ENCODE measurements at places on chromosomes 4 and X.

DNA sequence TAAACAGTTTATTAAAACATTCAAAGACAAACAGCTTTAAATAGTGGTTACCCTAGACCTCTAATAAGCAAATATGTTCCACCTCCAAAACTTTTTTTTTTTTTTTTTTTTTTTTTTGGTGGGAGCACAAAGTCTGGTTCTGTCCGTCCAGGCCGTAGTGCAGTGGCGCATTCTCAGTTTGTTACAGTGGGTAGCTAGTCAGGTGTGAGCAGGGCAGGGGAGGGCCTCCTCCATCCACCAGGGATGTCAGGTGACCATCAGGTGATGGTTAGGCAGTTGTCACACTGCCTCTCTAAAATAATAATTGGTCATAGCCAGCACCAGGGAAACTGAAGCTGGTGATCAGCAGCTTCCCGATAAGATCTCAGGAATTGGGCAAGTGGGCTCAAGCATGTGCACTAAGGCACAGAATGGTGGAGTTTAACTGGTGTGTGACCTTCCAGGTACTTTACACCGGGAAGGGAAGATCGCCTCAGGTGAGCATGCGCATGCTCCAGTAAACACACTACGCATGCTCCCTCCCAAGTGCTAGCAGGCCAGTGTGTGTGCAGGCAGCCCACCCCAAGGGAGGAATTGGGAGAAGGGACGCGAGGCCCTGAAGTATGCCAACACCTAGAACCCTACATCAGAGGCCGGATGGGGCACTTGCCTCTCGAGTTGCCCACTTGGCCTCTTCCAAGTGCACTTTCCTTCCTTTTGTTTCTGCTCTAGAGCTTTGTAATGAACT lies 27.2 kb downstream of the TNIP2 start:
- no peak for DNase-seq

DNA sequence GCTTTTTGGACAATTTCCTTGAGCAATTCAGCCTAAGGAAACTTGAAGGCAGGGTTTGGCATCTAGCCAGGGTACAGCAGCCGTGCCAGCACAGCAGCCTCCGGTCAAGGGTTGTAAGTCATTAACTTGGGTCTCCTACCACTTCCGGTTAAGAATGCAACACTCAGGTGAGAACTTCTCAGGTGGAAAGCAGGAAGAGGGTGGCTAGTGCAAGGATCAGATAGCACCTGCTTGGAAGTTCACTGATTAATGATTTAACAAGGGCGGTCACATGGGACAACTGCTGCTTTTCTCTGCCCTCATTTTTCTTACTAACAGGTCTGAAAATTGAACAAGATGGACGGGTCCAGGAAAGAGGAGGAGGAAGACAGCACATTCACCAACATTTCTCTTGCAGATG lies 30.1 kb upstream of the SCOC start:
- peak; percentile 40 for DNase-seq

- DNase-seq = peak; percentile 26
These were observed 55.1 kb upstream of the PGAM4 start for GRCh38 chrX:78024349-78025059.

DNA sequence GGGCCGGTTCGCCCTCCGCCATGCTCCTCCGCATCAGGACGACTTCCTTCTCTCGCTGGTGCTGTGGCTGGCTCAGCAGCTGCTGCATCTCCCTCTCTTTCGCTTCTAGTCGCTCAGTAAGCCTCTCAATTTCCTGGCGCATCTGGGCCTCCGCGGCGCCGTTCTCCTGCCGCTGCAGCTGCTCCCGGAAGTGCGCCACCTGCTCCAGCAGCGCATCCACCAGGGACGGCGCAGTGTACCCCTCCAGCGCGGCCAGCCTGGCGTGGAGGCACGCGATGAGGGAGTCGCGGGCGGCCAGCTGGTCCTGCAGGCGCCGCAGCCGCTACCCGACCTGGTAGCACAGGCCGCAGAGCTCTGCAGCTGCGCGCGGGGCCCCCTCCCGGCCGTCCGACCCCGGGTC lies 97.4 kb upstream of the MED14 start:
- no peak for DNase-seq

- no peak for DNase-seq
These were observed 86.4 kb upstream of the MAB21L2 start for GRCh38 chr4:150495550-150495949.

- DNase-seq = no peak
These were observed 14.7 kb downstream of the TMEM271 start for GRCh38 chr4:561426-561825.

DNA sequence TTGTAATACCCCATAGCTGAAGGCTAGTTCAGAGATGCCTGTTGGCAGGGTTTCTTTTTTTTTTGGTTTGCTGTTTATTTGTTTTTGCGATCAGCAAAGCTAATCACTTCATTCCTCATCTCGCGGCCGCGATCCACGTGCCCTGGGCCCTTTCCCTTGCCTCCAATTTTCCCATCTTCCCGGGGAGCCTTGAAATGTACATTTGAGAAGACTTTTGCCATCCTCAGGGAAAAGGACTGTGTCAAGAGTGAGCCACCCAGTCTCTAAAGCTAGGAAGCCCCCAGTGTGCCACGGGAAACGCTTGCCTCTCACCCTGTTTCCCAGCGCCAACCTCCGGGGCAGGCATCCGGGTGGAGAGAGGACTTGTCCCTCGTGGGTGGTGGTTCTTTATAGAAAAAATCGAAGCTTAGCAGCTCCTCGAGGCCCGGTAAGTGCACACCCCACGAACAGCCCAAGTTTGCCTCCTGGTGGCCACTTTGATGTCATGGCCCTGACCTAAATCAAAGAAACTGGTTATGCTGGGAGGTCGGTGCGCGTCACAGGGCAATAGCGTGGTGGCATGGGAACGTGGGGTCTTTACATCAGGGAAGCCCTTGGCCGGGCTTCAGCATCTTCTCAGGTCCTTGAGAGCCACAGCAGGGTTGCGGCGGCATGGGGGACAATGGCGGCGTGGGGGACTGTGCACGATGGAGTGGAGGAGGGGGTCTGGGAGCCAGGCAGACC lies 42.0 kb downstream of the MAP7D3 start:
- DNase-seq = peak; percentile 72

DNA sequence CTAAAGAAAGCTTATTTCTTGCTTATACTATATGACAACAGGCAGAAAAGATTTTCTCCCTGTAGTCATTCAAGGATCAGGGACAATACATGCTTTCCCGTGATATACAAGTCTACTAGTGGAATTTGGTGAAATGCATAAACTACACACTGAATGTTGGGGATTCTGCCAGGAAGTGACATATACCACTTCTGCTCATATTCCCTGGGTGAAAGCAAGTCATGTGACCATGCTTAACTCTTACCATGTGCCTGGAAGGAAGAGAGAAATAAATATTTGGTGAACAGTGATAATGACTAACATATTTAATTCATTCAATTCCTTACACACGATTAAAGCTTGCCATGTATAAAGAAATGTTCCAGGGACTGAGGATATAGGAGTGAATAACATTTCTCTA lies 534.6 kb downstream of the PPARGC1A start:
- DNase-seq = peak; percentile 5

DNA sequence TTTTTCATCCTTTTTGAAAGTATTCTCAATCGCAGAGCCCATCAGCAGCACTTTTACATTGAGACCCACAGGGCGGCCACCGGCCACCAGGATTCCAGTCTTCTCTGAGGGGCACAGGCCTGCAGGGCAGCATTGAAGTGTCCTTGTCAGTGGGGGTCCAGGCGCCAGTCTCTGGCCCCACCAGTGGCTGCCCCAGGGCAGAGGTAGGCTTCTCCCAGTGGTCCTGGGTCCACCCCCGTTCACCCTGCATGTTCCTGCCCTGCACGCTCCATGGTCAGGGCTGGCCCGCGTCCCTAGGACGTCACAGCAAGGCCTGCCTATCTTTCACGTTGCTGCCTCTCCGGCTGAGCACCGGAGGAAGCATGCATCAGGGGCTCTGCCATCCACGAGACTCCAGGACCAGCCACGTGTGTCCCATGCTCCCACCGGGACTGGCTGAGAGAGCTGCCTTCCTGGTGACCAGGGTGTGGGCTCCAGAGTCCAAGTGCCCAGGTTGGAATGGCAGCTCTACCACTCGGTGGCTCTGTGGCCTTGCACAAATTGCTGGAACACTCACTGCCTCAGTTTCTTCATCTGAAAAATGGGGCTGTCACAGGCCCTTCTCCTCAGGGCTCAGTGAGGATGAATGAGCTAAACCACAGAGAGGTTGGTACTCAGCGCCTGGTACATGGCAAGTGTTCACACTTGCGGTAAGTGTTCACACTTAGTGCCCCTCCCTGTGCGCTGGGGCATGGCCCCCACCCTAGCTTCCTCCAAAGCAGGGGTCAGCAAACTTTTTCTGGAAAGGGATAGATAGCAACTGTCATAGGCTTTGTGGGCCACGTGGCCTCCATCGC lies 30.7 kb upstream of the JAKMIP1 start:
- DNase-seq = no peak

- DNase-seq = no peak
These were observed 193.2 kb downstream of the SHROOM3 start for GRCh38 chr4:76628251-76628650.

DNA sequence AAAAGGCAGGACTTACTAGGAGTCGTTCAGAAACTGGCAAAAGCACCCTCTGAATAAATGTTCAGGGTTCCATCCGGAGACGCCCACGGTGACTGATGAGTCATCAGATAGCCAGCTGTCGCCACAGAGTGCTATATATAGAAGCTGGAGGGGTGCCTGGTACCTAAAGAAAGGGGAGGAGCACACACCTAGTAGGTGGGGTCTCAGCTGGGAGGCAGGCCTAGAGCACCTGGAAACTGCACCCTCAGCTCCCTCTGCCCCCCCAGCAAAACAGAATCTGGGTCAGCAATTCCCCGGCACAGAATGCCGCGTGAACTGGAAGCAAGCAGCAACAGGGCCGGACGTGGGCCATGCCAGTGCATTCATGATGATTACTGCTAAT lies 242.0 kb downstream of the BCOR start:
- peak; percentile 15 for DNase-seq

GRCh38 chrX:68947882-68948605 lies 119.2 kb downstream of the EFNB1 start:
- DNase-seq = no peak

DNA sequence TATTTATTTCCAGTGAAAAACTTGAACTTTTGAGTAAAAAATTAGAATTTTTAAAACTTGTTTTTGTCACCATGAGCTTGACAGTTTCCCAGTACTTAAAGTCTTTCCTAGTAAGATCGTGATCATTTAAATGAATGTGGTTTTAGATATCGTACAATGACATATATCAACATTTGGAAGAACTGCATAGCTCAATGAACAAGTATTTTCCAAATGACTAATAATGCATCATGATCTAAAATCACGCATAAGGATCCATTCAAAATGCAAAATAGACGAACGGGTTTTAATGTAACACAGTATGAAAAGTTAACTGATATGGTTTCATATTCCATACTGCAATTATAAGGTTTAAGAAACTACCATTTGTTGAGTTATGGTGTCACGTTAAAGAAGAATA lies 4.1 kb upstream of the NDNF start:
- no peak for DNase-seq

Measured in fibroblast of lung (primary cell).